ENCODE measurements at places on chromosomes 6 and 20.

- no peak for DNase-seq
These were observed 79.6 kb downstream of the CEP57L1 start for GRCh38 chr6:109174916-109175315.

- no peak for DNase-seq
These were observed 10.9 kb downstream of the EYA2 start for GRCh38 chr20:46905364-46906125.

DNA sequence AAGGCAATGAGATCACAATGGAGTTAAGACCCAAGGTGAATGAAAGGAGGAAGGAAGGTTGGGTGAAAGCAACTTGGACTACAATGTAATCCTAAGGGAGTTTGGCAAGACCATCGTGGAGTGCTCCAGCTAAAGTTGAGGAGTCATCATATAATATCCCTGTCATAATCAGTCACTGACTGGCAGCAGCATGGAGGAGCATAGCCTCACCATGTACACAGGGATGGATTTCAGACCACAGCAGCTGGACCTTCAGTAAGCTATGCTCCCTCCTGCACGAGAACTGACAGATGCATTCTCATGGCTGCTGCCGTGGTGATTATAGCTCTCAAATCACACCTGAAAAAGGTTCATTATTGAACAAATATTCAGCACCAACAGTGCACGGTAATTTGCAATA lies 43.0 kb downstream of the GOPC start:
- DNase-seq: no peak

DNA sequence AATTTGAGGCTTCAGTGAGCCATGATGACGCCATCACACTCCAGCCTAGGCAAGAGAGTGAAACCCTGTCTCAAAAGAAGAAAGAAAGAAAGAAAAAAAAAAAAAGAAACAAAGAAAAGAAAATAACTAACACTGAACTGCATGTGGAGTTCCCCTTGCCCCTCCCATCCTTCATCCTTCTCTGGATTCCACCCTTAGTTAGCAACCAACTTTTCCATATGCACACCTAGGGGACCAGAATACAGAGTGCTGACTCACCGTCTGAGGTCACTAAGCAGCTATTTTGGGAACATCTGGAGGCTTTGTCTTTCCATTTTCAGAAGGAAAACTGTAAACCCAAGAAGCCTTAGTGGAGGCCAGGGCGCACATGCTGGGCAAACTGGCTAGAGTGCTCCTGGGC lies 257.4 kb downstream of the MAFB start:
- DNase-seq: no peak

DNA sequence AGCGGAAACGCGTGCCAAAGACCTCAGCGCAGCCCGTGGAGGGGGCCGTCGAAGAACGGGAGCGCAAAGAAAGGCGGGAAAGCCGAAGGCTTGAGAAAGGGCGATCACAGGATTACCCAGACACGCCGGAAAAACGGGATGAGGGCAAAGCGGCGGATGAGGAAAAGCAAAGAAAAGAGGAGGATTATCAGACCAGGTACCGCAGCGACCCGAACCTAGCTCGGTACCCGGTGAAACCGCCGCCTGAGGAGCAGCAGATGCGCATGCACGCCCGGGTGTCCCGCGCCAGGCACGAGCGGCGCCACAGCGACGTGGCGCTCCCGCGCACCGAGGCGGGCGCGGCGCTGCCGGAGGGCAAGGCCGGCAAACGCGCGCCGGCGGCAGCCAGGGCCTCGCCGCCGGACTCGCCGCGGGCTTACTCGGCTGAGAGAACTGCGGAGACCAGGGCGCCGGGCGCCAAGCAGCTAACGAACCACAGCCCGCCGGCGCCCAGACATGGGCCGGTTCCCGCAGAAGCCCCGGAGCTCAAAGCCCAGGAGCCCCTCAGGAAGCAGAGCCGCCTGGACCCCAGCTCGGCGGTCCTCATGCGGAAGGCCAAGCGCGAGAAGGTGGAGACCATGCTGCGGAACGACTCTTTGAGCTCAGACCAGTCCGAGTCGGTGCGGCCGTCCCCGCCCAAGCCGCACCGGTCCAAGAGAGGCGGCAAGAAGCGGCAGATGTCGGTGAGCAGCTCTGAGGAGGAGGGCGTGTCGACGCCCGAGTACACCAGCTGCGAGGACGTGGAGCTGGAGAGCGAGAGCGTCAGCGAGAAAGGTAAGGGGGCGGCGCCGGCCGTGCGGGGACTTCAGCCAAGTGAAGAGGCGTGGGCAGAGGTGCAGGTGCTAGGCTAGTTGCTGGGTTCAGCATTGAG lies 296.2 kb downstream of the RIMS1 start:
- no peak for DNase-seq

DNA sequence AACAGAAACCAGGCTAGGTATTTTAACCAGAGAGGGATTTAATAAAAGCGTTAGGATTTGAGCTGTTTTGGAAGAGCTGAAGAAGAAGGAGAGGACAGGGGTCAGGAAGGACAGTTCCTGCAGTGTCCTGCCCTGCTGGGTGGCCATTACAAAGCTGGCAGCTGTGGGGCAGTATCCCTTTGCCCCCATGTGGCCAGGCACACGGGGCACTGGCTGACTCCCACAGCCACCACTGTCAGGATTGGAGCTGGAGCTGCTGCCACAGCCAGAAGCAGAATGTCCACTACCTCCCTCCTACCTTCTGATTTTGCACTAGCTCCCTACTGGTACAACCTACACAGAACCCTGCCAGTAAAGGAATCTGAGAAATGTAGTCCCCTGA lies 46.5 kb downstream of the SLC22A3 start:
- no peak for DNase-seq

GRCh38 chr20:35326021-35326739 lies 34.0 kb upstream of the FAM83C start:
- DNase-seq: no peak

DNA sequence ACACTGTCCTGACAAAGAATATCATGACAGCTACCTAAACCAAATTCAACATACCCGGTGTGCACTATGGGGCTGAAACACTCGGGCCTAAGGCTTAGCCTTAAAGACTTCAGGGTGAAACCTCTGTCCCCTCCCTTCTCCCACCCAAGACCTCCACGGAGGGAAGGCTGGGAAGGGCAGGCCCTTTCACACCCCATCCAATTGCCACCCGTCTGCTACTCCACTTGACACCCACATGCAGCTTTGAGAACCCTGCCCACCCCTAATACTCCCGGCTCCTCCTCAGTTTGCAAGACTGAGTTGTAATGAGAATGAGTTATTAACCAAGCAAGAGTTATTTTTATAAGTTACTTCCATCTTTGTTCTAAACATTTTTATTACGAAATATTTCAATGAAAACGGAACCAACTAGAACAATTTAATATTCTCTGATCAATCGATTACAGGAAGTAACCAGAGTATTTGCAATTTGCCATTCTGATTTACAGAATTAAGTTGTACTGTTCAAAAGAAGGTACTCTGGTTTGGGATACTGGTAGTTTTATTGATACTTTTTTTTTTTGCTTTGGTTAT lies 3.7 kb downstream of the TAF4 start:
- DNase-seq: no peak

Data from stimulated activated CD8-positive, alpha-beta memory T cell treated with anti-CD3 and anti-CD28 coated beads, Interleukin-15, amount 100 ng/mL, for 4 hours (primary cell).